ENCODE measurements at places on chromosomes 12 and 14.

- DNase-seq, result no peak
These were observed 428.6 kb downstream of the KCNH5 start for GRCh38 chr14:62616668-62617067.

DNA sequence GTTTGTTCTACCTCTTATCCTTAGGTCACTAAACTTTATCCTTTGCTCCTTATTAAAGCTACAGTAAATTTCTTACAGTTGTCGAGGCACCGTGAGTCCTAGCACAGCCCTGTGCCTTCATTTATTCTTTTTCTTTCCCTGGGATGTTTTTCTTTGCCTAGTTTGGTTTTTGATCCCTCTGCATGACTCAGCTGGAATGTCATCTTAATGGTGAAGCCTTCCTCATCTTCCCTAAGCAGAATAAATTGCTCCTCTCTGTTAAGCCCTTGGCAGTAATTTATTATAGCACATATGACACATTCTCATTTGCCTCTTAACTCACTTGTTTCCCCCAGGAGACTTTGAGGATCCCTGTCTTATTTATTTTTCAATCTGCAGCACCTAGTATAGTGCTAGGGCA lies 16.6 kb downstream of the ACTR10 start:
- DNase-seq, result no peak

GRCh38 chr14:25067600-25067999 lies 17.7 kb upstream of the STXBP6 start:
- no peak for DNase-seq

- no peak for DNase-seq
These were observed 4.7 kb downstream of the IRF9 start for GRCh38 chr14:24165785-24166184.

GRCh38 chr12:82507686-82508085 lies 149.4 kb downstream of the METTL25 start:
- DNase-seq, result no peak

GRCh38 chr14:95537298-95538089 lies 2.6 kb downstream of the GLRX5 start:
- no peak for DNase-seq

DNA sequence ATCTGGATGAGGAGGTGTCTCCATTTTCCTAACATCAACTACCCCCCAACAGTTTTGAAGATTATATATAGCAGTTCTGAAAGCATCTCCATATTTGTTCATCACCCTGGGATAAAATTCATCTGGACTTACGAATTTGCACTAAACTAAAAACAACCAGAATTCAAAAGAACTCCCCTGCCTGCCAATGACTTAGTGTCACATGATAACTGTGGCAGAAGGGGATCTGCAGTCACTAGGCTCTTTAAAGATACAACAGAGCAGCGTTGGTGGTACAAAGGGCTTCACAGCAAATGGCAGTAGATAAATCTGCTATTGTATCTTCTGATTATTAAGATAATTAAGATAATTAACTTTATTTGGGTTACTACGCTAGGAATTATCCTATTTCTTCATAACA lies 30.1 kb downstream of the GPR135 start:
- no peak for DNase-seq

DNA sequence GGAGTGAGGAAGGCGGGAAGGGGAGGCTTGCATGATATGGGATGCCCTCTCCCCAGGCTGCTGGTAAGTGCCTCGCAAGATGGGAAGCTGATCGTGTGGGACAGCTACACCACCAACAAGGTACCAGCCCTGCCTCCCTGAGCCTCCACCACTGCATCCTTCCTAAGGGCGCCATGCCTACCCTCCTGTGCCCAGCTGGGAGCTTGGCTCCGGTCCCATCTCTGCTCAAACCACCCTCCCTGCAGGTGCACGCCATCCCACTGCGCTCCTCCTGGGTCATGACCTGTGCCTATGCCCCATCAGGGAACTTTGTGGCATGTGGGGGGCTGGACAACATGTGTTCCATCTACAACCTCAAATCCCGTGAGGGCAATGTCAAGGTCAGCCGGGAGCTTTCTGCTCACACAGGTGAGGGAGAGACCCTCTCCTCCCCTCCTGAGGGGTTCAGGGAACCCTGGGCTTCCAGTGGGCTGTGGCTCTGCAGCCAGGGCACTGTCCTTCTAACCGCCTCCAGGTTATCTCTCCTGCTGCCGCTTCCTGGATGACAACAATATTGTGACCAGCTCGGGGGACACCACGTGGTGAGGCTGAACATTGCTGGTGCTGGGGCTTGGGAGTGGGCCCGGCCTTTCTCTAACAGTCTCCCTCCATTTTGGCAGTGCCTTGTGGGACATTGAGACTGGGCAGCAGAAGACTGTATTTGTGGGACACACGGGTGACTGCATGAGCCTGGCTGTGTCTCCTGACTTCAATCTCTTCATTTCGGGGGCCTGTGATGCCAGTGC lies 2.6 kb downstream of the GNB3 start:
- DNase-seq, result no peak

DNA sequence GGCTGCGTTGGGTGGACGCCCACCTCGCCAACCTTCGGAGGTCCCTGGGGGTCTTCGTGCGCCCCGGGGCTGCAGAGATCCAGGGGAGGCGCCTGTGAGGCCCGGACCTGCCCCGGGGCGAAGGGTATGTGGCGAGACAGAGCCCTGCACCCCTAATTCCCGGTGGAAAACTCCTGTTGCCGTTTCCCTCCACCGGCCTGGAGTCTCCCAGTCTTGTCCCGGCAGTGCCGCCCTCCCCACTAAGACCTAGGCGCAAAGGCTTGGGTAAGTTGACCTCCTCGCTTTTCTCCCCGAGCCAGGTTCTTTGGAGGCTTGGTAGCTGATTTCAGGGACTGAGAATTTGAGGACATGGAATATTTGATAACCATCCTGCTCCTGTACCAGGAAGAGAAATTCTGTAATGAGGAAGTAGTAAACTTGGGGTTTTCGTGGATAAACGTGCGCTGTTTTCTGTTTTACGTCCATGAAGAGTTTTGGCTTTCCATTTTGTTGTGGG lies 530 bp downstream of the APAF1 start:
- peak; percentile 49 for DNase-seq

DNA sequence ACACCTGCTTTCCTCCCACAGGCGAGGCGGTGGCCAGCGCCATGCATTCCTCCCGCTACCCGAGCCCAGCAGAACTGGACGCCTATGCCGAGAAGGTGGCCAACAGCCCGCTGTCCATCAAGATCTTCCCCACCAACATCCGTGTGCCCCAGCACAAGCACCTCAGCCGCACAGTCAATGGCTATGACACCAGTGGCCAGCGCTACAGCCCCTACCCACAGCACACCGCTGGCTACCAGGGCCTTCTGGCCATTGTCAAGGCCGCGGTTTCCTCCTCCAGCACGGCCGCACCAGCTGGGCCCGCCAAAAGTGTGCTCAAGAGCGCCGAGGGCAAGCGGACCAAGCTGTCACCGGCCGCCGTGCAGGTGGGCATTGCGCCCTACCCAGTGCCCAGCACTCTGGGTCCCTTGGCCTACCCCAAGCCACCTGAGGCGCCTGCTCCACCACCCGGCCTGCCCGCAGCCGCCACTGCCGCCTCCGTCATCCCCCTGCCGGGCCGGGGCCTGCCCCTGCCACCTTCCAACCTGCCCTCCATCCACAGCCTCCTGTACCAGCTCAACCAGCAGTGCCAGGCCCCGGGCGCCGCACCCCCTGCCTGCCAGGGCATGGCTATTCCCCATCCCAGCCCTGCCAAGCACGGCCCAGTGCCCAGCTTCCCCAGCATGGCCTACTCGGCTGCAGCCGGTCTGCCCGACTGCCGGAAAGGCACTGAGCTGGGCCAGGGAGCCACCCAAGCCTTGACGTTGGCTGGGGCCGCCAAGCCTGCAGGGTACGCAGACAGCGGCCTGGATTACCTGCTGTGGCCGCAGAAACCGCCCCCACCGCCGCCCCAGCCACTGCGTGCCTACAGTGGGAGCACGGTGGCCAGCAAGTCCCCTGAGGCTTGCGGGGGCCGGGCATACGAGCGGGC lies 54.6 kb downstream of the FAM222A start:
- DNase-seq, result no peak

DNA sequence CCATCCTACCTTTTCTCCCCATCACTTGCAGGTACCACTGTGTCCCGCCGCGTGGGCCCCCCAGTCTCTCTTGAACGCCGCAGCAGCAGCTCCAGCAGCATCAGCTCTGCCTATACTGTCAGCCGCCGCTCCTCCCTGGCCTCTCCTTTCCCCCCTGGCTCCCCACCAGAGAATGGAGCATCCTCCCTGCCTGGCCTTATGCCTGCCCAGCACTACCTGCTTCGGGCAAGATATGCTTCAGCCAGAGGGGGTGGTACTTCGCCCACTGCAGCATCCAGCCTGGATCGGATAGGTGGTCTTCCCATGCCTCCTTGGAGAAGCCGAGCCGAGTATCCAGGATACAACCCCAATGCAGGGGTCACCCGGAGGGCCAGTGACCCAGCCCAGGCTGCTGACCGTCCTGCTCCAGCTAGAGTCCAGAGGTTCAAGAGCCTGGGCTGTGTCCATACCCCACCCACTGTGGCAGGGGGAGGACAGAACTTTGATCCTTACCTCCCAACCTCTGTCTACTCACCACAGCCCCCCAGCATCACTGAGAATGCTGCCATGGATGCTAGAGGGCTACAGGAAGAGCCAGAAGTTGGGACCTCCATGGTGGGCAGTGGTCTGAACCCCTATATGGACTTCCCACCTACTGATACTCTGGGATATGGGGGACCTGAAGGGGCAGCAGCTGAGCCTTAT lies 9.2 kb downstream of the ARHGAP9 start:
- no peak for DNase-seq
